ENCODE measurements at places on chromosomes 7 and 10.

DNA sequence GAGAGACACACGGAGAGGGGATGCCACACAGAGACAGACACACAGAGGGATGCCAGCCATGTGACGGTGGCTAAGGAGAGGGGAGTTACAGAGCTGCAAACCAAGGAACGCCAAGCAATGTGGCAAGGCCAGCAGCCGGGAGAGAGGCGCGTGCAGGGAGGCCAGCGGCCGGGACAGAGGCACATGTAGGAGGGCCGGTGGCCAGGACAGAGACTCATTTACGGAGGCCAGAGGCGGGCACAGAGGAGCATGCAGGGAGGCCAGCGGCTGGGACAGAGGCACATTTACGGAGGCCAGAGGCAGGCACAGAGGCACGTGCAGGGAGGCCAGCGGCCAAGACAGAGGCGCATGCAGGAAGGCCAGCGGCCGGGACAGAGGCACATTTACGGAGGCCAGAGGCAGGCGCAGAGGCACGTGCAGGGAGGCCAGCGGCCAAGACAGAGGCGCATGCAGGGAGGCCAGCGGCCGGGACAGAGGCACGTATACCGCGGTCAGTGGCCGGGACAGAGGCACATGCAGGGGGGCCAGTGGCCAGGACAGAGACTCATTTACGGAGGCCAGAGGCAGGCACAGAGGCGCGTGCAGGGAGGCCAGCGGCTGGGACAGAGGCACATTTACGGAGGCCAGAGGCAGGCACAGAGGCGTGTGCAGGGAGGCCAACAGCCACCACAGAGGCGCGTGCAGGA lies 40.4 kb downstream of the INSIG1 start:
- DNase-seq, result no peak

DNA sequence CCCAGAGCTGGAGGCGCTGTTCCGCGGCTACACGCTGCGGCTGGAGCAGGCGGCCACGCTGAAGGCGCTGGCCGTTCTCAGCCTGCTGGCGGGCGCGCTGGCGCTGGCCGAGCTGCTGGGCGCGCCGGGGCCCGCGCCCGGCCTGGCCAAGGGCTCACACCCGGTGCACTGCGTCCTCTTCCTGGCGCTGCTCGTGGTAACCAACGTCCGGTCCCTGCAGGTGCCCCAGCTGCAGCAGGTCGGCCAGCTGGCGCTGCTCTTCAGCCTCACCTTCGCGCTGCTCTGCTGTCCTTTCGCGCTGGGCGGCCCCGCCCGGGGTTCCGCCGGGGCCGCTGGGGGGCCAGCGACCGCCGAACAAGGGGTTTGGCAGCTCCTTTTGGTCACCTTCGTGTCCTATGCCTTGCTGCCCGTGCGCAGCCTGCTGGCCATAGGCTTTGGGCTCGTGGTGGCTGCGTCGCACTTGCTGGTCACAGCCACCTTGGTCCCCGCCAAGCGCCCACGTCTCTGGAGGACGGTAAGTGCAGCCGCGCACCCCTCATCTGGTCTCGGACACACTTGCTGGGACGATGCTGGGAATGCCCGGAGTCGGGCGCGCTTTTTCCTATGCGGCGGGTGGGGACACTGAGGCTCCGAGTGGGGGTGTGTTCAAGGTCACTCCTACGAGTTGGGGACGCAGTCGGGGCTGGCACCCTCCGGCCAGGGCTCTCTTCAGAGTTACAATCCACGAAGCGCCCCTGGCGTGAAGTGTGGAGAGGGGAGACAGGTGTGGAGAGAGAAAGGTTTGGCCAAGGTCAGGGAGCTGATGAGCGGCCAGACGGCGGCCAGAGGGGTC lies 717 bp downstream of the ADCY1 start:
- DNase-seq, result no peak

DNA sequence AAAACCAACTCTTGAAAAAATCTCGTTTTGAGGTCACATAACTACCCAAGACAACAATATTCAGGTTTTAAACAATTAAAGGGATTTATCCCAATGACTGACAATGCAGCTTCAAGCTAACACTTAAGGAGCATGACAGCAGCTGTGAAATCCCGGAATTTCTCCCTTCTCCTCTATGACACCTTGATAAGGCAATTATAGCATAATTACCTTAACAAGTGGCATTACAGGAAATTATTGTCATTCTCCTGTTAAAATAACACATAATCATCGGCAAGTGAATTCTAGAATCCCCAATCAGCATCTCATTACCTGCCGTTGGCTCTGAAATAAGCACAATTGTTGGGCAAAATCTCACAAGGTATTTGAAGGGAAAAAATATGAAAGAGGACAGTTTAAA lies 417.0 kb upstream of the PFKP start:
- no peak for DNase-seq

DNA sequence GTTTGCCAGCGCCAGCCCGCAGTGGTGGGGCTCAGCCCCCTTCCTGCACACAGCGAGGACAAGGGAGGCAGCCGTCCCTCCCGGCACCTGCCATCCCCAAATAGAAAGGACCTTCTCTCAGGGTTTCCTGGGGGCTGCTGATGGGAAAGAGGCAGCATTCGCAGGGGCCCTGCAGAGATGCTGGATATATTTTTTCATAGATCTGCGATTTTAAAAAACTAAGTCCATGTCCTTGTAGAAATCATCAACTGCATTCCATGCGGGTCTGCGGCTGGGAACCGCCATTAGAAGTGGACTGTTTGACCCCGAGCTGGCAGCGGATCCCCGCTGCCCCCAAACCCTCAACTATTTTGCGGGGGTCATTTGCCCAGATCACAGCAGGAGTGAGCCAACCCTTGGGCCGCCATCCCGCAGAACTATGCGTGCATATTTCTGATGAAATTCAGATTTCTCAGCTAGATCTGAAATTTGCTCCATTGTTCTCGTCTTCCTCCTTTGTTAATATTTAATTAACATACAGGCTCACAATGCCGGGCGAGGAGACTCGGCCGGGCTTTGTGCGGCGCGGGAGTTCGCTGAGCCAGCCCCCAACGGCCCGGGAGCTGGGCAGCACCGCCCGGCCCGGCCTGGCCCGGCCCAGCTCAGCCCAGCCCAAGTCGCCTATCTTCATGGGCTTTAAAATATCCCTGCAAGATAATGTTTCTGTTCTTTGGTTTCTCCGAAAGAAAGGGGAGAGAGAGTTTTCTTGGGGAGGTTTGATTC lies 2.0 kb downstream of the EN2 start:
- no peak for DNase-seq

GRCh38 chr7:57400531-57401155 lies 49.3 kb upstream of the ZNF716 start:
- DNase-seq, result no peak

DNA sequence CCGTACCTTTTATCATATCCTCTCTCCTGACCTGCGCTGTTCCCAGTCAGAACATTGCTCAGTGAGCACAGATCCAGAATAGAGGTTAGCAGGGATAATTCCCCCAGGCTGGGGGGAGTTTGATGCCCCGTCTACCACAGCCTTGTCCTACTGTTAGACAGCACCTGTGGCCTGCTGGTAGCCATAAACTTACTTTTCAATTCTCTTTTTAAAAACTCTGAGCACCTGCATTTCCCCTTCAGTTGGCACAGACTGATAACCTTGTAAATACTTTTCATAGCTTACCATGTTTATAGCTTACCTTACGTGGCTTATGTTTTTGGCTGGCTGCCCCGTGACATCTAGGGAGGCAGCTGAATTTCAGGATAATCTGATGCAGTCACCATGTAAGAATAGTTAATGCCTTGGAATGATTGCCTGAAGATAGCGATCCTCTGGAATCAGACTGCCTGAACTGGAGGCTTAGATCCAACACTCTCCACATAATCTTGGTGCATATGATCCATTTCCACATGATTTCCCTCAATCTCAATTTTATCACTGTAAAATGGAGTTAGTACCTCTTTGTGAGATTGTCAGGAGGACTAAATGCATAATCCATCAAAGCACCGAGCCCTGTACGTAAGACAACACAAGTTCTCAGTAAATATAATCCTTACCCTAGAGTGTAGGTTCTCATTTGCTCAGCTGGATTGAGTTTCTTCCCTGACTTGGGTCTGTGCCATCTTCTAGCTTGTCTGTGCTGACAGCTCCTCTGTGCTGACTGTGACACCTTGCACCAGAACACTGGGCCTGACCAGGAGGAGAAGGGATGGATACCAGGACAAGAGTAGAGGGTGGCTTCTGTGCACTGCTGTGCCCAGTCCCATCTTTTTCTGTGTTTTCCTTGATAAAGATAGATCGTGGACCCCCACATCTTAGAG lies 111.7 kb upstream of the GJD4 start:
- no peak for DNase-seq

GRCh38 chr7:108044345-108044744 lies 41.4 kb upstream of the LAMB1 start:
- no peak for DNase-seq

DNA sequence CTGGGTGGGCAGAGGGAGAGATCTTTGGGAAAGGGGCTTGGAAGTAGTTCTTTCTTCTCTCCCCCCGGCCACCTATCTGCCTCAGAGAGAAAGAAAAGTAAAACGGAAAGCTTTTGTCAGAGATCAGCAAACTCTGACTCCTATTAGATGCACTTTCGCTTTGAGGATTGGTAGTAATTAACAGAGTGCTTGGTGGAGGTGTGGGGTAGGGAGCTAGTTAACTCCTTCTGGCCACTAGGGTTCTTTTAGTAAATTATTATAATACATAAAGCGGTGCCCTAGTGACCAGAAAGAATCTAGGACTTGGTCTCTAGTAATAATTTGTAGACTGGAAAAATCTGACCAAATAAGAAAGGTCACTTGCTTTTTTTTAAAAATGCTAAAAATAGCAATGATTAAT lies 54.6 kb downstream of the CPVL start:
- peak; percentile 59 for DNase-seq

DNA sequence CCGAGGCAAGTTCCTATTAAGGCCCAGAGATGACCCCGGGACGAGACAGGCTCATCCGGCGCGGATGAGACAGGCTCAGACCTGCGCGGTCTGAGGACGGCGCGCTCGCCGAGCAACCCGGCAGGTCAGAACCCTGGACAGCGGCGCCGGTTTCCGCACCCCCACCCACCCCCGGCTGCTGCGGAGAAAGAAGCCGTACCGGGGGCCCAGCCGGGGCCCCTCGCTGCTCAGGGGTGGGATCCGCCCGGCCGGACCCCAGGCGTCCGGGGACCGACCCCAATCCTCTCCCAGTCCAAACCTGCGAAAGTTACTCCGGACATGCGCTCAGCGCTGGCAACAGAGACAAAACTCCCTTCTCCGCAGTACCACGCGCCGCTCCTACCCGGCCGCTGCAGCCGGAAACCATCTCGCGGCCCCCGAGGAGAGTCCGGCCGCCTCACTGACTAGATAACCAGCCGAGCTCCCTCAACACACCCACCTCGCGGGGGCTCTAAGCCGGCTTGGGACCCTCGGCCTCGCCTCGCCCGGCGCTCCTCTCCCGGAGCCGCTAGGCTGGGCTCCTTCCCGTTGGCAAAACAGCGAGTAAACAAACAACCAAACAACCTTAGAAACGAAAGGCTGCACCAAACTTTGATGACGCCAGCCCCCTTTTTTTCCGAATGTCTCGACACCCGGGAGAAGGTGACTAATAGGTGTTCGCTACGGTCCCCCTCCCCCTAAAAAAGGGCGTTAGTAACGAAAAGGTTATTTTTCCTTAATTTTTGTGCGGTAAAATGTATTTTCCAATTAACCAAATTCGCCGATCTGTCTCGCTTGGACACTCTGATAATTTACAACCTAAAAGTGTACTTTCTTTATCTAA lies 2.3 kb upstream of the DRGX start:
- no peak for DNase-seq

- DNase-seq, result no peak
Measured at GRCh38 chr10:121595351-121595805, 2.9 kb downstream of the FGFR2 start.

GRCh38 chr10:80266513-80266863 lies 23.0 kb downstream of the MAT1A start:
- no peak for DNase-seq

DNA sequence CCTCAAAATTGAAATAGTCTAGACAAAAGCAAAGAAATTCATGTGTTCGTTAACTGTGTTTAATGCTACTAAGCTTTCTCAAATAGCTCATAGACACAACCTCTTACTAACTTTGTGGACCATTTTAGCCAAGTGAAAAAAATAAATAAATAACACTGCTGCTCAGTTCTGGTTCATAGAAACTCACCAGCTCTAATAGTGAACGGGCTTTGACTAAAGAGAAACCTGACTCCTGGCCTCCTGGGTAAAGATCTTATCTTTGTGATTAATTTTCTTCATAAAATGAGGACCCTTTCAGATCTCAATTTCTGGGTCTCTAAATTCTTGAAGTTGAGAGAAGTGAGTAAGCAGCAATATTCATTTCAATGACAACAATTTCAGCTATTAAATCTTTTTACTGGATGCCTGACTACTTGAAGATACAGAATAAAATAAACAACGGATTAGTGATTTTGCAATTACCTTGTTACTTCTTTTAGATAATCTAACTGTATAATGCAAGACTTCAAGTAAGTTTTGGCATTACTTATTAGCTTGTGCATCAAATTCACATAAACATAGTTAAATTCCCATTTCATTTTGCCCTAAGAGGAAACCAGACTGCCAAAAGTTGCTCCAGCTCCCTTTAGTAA lies 3.1 kb downstream of the CADPS2 start:
- no peak for DNase-seq

DNA sequence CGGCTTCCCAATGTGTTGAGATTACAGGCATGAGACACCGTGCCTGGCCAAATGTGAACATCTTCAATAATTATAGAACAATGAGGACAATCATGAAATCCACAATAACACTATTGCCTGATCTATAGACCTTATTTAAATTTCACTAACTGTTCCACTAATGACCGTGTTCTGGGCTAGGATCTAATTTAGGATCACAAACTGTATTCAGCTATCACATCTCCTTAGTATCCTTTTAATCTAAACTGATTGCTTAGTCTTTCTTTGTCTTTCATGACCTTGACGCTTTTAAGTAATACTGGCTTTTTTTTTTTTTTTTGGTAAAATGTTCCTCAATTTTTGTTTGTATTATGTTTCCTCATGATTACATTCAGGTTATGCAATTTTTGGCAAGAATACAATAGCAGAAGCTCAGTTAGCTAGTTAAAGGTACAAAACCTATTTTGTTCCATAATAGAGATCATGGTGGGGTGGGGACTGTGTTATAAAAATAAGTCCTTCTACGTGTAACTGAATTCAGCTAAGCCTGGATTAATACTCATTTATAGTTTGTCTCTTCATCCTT lies 158.4 kb downstream of the AOAH start:
- no peak for DNase-seq

DNA sequence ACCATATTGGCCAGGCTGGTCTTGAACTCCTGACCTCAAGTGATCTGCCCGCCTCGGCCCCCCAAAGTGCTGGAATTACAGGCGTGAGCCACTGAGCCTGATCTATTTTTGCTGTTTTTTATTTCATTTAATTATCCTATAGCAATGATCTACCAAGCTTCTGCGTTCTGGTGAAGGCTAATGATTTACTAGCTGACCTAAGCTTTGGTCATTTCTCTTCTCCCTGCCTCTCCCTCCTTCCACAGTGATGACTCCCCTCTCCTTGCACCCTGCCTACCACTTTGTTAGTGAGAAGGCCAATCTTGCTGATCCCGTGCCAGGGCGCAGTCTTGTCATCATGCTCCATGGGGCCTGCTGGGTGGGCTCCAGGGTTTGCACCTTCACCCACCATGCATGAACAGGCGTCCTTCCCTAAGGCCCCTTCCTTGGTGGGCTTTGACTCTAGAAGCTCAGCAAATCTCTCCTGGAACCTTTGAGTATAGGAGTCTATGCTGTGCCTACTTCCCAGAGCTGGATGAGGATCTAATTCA lies 11.9 kb upstream of the ZCCHC24 start:
- DNase-seq, result no peak

GRCh38 chr7:86469680-86470295 lies 173.9 kb upstream of the GRM3 start:
- peak; percentile 91 for DNase-seq

GRCh38 chr7:30760514-30761213 lies 8.7 kb downstream of the INMT start:
- no peak for DNase-seq

GRCh38 chr7:154672659-154673415 lies 330.1 kb downstream of the PAXIP1 start:
- DNase-seq, result no peak
